EL (cell line): ENCODE measurements at places on chromosomes 11 and 22.

DNA sequence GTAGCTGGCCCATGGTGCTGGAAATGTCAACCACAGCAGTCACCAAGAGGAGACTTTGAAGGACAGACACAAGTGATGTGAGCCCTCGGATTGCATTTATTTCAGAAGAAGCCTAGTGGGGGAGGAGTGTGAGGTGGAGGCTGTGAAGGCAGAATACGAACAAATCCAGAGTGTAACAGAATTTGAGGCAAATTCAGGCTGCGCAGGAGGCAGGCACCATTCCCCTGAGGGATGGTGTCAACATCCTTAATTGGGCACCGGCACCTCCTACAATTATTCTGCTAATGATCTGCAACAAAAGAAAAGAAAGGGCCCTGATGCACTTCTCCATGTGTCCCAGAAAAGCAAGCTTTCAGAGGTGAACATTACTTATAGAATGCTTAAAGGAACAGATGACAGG, 32.2 kb downstream of the CWC15 start:
- no peak for DNase-seq

- no peak for DNase-seq
These were observed 128.2 kb upstream of the FIBIN start for GRCh38 chr11:26865703-26866102.

DNA sequence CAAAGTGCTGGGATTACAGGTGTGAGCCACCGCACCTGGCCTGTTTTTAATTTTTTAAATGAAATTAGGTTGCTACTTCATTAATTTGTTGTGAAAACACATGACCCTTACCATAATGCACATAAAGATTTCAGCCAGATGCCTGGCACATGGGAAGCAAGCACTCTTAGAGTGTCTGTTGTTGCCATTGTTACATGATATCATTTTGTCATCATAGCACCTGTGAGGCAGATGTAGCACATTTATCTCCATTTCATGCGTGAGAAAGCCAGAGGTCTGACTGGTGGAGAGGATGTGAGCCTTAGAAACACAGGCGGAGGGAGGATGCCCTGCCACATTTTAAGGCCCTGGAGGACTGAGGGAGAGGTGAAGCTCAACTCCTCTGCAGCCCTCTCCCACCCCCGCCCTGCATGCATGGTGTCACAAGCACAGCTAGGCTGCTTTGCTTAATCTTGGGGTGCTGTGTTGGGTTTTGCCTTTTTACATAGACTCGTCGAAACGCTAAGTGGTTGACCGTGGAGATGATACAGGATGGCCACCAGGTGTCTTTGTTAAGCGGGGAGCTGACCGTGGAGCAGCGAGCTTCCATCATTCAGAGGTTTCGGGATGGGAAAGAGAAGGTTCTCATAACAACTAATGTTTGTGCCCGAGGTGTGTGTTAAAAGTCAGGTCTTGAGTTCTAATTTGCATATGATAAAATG, 14.0 kb downstream of the DDX25 start:
- no peak for DNase-seq

DNA sequence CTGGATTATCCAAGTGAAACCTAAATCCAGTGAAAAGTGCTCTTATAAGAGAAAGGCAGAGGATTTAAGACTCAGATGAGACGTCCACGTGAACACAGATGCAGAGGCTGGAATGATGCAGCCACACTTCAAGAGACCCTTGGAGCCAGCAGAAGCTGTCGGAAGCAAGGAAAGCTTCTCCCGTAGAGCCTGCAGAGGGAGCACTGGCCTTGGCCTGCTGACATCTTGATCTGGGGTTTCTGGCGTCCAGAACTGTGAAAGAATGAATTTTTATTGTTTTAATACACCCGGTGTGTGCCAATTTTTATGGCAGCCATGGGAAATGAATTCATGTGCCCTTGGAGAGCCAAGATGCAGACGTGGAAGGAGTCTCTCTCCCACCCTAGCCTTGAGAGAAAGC, 407.0 kb upstream of the B3GAT1 start:
- DNase-seq: no peak

DNA sequence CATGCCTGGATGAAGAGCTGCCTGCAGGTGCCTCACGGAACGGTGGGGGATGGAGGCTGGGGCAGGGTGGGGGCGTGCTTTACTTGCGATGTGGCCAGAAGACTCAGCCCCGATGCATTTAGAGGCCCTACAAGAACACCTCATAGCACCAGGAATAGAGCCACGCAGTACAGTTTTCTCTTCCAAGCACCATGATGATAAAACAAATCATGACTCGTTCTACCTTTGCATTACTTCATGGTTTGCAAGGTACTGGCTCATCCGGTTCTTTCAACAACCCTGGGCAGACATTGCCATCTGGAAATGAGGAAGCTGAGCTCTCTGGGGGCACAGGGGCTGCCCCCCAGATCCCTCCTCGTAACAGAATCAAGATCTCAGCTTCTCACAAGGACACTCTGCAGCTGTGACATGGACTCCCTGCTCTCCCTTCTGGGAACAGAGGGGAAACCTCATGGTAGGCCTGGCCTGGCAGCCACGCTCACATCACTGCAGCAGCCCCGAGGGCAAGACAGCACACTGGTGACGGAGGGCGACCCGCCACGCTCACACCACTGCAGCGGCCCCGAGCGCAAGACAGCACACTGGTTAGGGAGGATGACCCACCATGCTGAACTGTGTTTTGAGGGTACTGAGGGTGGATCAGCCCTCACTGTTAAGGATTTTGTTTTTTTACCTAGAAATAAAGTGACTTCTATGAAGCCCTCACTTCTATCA, 46.9 kb downstream of the PHF21B start:
- DNase-seq: no peak
